Muscle of arm (tissue), 14 donors: ENCODE measurements at places on chromosomes 5 and 9. TPM values are rescaled to one million over a fixed set of nuclear protein-coding genes. Genes with fewer than 3 reads are reported as not detected.

- DNase-seq: no peak
These were observed 178.4 kb upstream of the ELL2 start for GRCh38 chr5:96140084-96140483.

The XPA gene
- 20.6 TPM for polyA plus RNA-seq

DNA sequence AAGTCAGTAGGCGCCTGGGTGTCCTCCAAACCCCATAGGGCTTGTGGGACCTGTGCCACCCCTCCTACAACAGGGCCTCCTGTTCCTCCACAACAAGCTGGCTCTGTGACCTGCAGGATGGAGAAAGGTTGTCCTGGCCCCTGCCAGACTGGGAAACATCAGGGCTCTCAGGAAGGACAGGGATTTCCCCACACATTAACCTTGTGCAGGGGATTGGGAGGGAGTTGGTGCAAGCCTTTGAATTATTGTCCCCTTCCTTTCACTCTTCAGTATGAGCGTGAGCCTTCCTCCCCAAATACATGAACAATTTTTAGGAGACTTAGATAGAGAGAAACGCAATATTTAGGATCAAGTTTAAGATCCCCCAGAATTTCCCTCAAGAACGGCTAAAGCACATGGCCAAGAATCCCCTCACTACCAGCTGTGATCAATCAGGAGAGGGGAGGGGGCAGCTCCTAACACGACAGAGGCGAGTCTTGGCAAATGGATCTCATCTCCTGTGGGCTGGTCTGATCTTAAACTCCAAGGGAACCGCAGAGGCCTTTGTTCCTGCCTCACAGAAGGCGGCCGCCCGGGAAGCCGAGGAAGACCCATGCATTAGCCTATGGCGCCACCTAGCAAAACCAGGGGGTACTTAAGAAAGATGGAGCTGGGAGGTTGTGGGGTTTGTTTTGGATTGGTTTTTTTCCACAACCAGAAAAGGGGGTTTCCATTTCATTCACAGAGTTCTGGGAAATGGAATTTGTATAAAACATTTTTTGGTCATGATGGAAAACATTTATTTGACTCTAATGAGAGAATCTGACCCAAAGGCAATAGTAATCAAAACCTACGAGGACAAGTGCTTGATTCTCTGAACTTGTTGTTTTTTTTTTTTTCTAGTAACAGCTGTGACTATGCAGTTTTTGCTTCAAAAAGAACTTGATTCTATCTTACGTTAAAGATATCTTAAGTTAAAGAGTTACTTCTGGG, 36.1 kb upstream of the OSMR start:
- peak; percentile 90 for DNase-seq

The FBP1 gene
- polyA plus RNA-seq: 1.5 TPM

DNA sequence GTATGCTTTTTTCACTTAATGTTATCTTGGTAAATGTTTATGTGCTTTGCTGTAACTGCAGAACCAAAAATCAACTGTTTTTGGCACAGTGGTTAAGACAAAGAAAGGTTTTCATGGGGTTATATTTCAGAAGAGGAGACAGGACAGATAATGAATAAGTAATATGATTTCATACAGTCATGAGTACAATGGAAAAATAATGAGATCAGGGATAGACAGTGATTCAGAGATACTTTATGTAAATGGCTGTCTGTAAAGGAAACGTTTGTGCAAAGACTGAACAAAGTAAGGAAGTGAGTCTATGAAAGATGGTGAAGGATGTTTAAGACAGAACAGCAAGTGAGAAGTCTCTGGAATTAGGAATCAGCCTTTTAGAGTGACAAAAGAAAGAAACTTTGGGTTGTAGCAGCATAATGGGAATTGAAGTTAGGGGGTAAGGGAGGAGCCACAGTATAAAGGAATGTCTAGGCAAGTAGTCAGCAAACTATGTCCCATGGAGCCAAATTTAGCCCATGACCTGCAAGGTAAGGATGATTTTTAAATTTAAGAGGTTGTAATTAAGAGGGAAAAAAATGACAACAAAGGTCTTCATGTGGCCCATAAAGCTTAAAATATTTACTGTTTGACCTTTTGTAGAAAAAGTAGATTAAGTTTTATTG, 55.0 kb downstream of the TNPO1 start:
- no peak for DNase-seq

DNA sequence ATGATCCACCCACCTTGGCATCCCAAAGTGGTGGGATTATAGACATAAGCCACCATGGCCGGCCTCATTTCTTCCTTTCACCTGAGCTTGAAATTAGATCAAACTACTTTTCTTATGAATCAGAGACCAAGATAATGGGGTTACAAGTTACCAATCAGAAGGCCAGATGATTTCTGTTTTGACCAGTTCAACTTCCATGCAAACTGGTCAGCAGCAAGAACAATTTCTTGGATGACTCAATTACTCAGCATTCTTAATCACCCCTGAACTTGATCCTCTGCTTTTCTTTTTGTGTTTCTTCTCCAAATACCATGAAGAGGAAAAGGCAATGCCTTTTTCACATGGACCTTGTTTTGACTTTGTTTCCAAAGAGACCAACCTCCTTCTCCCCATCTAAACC, 10.0 kb upstream of the PLIN2 start:
- DNase-seq: no peak

- DNase-seq: no peak
These were observed 371.2 kb upstream of the RORB start for GRCh38 chr9:74125941-74126340.

GRCh38 chr9:36725777-36726356, 153.2 kb downstream of the MELK start:
- no peak for DNase-seq

DNA sequence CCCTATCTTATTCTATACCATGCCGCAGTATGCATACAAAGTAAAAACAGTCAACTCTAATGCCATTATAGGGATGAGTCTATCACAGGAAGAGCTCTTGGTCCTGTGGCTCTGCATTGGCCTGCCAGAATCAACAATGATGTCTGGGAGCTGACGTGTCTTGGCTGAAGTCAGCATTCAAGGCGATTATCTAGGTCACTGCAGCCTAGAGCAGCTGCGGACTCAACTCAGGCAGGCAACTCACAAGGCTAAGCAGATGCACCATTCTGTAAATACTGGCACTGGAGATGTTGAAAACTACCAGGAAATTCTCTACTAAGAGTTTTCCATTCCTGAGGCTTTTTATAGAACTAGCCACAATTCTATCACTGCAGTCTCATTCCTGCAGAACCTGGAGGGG, 13.3 kb downstream of the SPATA9 start:
- peak; percentile 77 for DNase-seq

DNA sequence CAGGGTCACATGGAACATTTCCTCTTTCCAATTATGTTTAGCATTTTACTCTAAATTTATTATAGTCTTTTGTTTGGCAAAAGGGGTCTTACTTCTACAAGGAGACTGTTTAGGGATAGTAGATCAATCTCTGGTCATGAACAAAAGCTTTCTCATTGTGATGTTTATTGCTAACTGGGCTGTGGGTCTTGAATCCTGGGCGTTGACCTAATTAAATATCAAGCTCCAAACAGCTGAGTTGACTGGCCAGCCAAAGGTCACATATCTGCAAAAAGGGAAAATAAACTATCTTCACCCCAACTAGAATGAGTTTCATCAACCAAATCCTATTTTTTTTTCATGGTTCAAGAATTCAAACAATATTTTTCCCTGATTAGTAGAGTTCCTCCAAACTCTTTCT, 245.4 kb upstream of the TUT7 start:
- no peak for DNase-seq

The LCN15 gene
- polyA plus RNA-seq: 0.39 TPM

The SLC34A1 gene
- 0.10 TPM for polyA plus RNA-seq

DNA sequence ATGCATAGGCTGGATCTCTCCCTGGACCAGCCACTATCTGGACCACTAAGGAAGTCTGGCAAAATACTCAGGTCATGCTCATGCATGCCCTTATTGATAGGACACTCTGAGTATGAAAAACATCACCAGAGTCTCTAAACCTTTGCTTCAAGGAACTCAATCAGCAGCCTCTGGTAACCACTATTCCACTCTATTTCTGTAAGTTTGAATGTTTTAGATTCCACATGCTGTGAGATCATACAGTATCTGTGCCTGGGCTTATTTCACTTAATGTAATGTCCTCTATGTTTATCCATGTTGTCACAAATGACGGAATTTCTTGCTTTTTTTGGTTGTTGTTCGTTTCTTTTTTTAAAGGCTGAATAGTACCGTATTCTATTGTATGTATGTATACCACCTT, 68.3 kb downstream of the TARS1 start:
- DNase-seq: no peak

The S1PR3 gene
- polyA plus RNA-seq: 27.5 TPM

GRCh38 chr5:132797651-132798050, 15.5 kb upstream of the SOWAHA start:
- DNase-seq: no peak

GRCh38 chr9:29866556-29866955, 2293.3 kb upstream of the C9orf72 start:
- no peak for DNase-seq

The EQTN gene
- not detected for polyA plus RNA-seq
